Stimulated activated memory B cell treated with anti-CD40 and anti-IgM and Interleukin-4, amounts not matched to agents 10 μg/mL and 1 μg/mL and 100 μg/mL, for 72 hours (primary cell): ENCODE measurements at places on chromosomes 13 and 19.

DNA sequence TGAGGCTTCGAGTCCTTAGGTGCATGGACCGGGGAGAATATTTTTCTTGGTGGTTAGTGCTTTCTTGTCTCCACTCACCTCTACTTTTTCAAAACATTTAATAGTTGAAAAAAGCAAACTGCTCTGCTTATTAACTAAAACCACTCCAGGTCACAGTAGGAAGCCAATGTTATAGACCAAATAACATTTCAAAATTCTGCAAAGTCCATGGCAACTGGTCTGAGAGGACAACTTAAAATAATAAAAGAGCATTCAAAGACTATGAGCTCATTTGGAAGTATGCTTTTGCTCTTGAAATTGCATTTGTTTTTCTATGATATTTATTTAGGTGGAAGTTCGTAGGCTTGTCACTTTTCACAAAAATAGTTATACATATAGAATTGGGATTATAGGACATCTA, 483.0 kb downstream of the DCT start:
- no peak for ATAC-seq

DNA sequence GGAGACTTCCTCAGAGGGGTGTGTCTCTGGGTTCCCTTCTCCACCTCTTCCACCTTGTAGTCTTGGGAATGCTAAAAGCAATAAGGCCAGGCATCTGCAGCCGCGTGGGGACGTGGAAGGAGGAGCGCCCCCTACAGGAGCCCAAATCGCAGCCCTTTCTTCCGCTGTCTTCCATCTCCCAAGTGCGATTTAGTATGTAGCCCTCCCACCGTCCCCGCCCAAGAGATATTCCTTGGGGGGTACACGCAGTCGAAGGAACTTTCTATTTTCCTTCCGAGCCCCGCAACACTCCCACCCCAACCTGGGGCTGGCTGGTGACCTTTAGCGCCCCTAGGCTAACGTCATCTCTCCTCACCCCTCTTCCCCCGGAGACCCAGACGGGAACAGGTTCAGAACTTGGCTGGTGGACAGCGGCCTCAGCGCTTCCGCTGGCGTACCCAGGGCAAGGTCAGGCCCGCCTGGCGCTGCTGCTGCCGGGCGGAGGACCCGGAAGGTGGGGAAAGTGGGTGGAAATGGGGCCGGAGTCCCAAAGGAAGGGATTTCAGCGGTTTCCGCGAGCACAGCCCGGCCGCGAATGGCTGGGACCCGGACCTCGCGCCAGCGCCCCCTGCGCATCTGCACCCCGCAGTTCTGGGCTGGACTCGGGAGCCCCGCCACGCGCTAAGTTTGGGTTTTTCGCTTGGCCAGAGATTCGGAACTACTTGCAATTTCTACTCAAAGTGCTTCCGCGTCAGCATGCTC, 2.1 kb upstream of the PCDH8 start:
- ATAC-seq = peak; percentile 71

- ATAC-seq = no peak
Observed at GRCh38 chr13:111519490-111520170, 199.2 kb downstream of the TEX29 start.

DNA sequence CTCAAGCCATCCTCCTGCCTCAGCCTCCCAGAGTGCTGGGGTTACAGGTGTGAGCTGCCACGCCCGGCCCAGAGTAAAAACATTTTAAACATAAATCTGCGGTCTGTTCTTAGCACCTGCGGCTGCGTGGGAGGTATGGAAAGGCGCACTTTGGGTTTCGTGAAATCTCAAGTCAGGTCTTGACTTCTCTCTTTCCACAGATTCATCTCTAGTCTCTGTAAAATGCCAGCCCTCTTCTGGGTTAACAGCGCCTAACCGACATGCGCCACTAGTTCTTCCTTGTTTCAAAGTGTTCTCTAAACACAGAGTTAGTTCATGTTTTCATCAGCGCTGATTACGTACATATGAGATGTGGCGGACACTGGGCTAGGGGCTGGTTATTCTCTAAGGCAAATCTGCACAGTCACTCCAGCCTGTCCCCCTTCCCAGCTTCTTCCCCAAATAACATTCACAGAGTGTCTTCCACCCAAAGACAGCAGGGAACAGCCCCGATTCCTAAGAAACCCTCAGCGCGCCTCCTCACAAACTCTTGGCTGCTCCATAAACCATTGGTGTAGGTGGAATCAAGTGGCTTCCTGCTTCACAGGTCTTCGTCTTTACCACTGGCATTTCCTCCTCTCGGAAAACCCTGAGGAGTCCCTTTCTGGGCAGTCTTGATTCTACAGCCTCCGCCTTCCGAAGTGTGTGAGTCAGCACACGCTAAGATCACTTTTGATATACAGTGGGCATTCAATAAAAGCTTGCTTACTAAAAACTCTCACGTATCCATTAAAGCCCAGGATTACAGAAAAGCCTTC, 1.4 kb downstream of the PARP4 start:
- ATAC-seq = peak; percentile 83

GRCh38 chr13:97318532-97318931, 96.4 kb downstream of the MBNL2 start:
- no peak for ATAC-seq

- ATAC-seq = no peak
Observed at GRCh38 chr13:92480387-92480786, 746.2 kb upstream of the GPC6 start.

DNA sequence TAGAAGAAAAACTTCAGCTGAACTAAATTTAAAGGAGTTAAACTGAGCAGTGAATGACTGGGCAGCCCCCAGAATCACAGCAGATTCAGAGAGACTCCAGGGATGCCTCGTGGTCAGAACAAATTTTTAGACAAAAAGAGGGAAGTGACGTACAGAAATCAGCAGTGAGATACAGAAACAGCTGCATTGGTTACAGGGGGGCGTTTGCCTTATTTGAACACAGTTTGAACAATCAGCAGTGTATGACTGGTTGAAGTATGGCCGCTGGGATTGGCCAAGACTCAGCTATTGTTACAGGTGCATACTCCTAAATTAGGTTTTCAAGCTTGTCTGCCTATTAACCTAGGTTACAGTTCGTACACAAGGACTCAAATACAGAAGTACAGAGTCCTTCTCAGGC, 2.2 kb upstream of the SPRYD7 start:
- no peak for ATAC-seq

DNA sequence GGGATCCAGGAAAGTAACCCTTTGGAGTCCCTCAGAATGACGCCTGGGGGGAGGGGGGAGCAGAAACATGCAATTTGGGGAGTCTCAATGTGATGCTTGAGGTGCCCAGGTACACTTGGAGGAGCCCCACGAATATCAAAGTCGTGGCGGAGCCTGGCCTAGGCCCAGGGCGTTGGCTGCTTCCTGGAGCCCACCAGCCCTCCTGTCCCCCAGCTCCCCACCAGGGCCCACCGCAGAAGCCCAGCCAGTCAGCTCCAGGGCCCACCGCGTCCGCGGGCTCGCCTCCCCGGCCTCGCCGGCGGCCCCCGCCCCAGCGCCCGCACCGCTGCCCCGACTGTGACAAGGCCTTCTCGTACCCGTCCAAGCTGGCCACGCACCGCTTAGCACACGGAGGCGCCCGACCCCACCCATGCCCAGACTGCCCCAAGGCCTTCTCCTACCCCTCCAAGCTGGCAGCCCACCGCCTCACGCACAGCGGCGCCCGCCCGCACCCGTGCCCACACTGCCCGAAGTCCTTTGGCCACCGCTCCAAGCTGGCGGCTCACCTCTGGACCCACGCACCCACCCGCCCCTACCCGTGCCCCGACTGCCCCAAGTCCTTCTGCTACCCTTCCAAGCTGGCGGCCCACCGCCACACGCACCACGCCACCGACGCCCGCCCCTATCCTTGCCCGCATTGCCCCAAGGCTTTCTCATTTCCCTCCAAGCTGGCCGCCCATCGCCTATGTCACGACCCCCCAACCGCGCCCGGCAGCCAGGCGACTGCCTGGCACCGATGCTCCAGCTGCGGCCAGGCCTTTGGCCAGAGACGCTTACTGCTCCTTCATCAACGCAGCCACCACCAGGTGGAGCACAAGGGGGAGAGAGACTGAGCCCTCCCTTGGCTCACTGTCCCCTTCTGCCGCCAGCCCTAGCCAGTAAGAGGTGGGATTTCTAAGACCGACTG, 2.1 kb downstream of the ZNF575 start:
- no peak for ATAC-seq

DNA sequence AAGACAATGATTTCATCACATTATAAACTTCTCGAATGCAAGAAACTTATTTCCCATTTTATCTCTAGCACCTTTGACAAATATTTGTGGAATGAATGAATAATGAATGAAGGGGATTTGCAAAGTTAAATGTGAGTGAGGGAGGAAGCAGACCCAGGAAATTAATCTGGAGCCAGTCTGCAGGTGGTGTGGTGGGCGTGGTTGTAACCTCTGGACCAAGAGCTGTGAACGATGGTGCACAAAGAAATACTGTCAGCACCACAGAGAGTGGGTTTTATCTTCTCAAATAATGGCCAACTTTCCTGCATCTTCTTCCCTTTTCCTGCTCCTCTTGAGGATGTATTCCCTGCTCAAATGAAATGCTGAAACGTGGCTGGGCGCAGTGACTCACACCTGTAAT, 11.0 kb upstream of the ZNF792 start:
- no peak for ATAC-seq

DNA sequence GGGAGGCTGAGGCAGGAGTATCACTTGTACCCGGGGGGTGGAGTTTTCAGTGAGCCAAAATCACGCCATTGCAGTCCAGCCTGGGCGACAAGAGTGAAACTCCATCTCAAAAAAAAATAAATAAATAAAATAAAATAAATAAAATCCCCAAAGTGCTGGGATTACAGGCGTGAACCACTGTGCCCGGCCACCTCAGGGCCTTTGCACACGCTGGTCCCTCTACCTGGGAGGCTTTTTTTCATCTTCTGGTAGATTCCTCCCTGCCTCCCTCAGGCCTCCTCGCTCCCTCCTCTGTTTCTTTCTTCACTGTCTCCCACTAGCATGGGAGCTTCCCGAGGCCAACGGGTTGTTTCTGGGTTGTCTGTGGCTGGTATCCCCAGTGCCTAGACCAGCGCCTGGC, 15.1 kb downstream of the MYBPC2 start:
- ATAC-seq = no peak

- ATAC-seq = no peak
Observed at GRCh38 chr13:39536906-39537305, 66.1 kb downstream of the LHFPL6 start.

DNA sequence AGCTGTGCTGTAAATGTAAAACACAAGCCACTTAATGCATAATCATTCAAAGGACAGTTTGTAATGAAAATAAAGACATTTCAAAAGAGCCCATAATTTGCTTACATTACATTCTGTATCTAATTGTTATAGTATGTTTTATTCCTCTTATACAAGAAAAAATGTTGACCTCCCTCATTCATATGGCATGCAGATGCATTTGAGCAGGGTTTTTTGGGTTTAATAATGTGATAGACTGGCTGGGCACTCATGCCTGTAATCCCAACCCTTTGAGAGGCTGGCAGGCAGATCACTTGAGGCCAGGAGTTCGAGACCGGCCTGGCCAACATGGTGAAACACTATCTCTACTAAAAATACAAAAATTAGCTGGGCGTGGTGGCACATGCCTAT, 11.6 kb upstream of the ARL11 start:
- ATAC-seq = no peak

GRCh38 chr13:76711550-76712182, 174.5 kb downstream of the KCTD12 start:
- ATAC-seq = no peak

GRCh38 chr19:35528218-35529038, at the start of gene SBSN:
TSS of gene SBSN (minus strand) at chr19:35528311. CDS start at chr19:35528281, 30 bp downstream.
- ATAC-seq = no peak

DNA sequence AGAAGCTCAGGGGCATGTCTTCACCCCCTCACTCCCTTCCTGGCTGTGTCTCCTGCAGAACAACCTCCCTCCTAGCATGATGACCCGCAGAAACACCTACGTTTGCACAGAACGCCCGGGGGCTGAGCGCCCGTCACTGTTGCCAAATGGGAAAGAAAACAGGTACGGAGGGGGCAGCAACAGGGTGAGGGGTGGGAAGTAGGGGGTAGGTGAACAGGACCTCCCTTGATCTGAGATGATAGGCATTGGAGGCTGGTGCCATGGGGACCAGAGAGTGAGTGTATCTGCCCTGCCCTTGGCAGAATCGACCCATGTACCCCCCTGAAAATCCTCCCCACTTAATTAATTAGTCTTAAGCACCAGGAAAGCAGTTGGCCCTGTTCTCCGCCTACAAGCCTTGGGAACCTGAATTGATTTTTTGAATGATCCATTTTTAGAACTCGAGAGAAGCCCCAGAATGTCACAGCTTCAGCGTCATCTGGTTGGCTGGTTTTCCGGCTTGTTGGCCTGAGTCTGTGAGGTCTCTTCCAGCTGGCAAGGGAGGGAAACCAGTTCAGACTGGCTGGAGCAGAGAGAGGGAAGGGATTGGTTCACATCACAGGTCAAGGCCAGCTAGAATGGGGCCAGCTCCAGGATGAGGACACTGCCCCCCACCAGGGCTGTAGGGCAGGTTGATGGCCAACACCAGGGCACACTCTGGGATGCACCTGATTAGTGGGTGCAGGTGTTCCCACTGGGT, 28.2 kb downstream of the CKM start:
- no peak for ATAC-seq

GRCh38 chr19:46984077-46985010, 35.3 kb upstream of the NPAS1 start:
- no peak for ATAC-seq

- no peak for ATAC-seq
Observed at GRCh38 chr13:58865286-58865685, 1233.7 kb downstream of the PCDH17 start.

DNA sequence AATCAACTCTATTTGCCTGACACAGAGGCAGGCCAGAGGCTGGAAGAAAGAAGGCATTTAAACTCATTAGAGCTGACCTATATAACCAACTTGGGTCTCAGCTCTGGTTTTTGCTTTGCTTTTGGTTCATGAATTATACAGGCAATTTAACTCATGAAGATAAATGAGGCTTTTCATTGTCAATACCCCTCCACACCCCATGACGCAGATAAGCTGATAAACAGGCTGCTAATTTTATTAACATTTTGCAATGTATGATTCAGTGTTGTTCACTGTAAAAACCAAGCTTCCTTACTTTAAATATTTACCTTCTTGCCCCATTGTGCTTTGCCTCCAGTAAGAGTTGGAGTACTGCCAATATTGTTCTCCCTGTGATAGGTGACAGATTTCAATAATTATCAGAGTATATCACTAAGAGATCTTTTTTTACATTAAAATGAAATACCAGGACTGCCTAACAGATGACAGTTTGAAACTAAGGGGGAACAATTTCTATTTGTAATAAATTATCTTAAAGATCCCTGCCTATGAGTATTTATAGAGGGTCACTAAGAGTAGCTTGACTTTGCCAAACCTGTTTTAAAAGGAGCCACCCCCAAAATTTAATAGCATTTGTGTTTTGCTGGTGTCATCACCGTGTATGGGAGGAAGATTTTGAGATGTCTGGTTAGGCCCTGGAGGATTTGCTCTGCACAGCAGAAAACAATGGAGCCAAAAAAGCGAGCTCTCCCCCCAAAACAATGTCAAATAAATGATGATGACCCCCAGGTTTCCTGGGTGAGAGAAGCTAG, 472.7 kb upstream of the NBEA start:
- no peak for ATAC-seq

GRCh38 chr13:80054806-80055205, 286.1 kb downstream of the SPRY2 start:
- ATAC-seq = peak; percentile 45
